Motor neuron (in vitro differentiated cells): ENCODE measurements at places on chromosomes 4 and X. TPM values are rescaled to one million over a fixed set of nuclear protein-coding genes. Genes with fewer than 3 reads are reported as not detected.

Gene BMPR1B
- 2.1 and 2.2 TPM in 2 replicates for total RNA-seq

Gene ETDC
- total RNA-seq: not detected in 2 replicates

Gene FGFRL1
- total RNA-seq: 15.9 and 17.9 TPM in 2 replicates

Gene DDX53
- total RNA-seq: 0.19 TPM in 1 of 2 replicates, not detected in the other

Gene POF1B
- total RNA-seq: 0.14 and 0.15 TPM in 2 replicates

Gene NUDT10
- 22.7 and 24.5 TPM in 2 replicates for total RNA-seq

Gene PPEF2
- 0.19 TPM in 1 of 2 replicates, not detected in the other for total RNA-seq

Gene SAGE1
- 0.15 TPM in 1 of 2 replicates, not detected in the other for total RNA-seq

Gene PDE6B
- total RNA-seq: 4.0 and 4.5 TPM in 2 replicates

Gene MAOB
- total RNA-seq: 0.62 and 0.83 TPM in 2 replicates

Gene FGFR3
- 0.76 and 2.7 TPM in 2 replicates for total RNA-seq

Gene GLUD2
- total RNA-seq: 0.34 and 0.62 TPM in 2 replicates

Gene RBMXL3
- 0.71 and 0.81 TPM in 2 replicates for total RNA-seq

Gene HPRT1
- 13.6 and 17.1 TPM in 2 replicates for total RNA-seq

Gene CTSO
- 2.8 TPM in 2 replicates for total RNA-seq

Gene RAB33A
- total RNA-seq: 12.9 and 23.2 TPM in 2 replicates

Gene FABP2
- total RNA-seq: 0.30 TPM in 1 of 2 replicates, not detected in the other

Gene SLC10A7
- 8.8 and 13.2 TPM in 2 replicates for total RNA-seq

Gene TMEM255A
- 14.2 and 16.2 TPM in 2 replicates for total RNA-seq

Gene ARSJ
- 22.8 and 23.3 TPM in 2 replicates for total RNA-seq

Gene BMP3
- 33.1 and 51.6 TPM in 2 replicates for total RNA-seq

Gene SLC35A2
- 23.1 and 24.4 TPM in 2 replicates for total RNA-seq

Gene PPP1R3F
- 12.6 TPM in 2 replicates for total RNA-seq

Gene IL21
- 0.05 TPM in 1 of 2 replicates, not detected in the other for total RNA-seq

Gene MAGEB17
- total RNA-seq: 0.48 TPM in 1 of 2 replicates, not detected in the other

Gene SSX4
- total RNA-seq: not detected in 2 replicates

Gene DRP2
- 1.9 and 2.8 TPM in 2 replicates for total RNA-seq

Gene CHRNA9
- 2.3 and 3.5 TPM in 2 replicates for total RNA-seq

Gene NEIL3
- total RNA-seq: 5.9 and 6.4 TPM in 2 replicates

Gene PAGE2B
- 0.69 and 0.98 TPM in 2 replicates for total RNA-seq

Gene HERC5
- 0.32 and 0.47 TPM in 2 replicates for total RNA-seq

Gene ZNF732
- 0.18 and 0.36 TPM in 2 replicates for total RNA-seq

Gene OTUD6A
- total RNA-seq: 0.24 TPM in 1 of 2 replicates, not detected in the other

Gene CT45A5
- total RNA-seq: not detected in 2 replicates

Gene AVPR2
- total RNA-seq: not detected in 2 replicates

Gene RGN
- total RNA-seq: 0.15 and 0.54 TPM in 2 replicates

Gene SLC16A2
- 16.7 and 18.2 TPM in 2 replicates for total RNA-seq

Gene TLR3
- 2.8 and 3.1 TPM in 2 replicates for total RNA-seq

Gene RELL1
- total RNA-seq: 13.5 and 13.6 TPM in 2 replicates
